Hepatic stellate cell (primary cell): ENCODE measurements at places on chromosomes 12 and 14.

DNA sequence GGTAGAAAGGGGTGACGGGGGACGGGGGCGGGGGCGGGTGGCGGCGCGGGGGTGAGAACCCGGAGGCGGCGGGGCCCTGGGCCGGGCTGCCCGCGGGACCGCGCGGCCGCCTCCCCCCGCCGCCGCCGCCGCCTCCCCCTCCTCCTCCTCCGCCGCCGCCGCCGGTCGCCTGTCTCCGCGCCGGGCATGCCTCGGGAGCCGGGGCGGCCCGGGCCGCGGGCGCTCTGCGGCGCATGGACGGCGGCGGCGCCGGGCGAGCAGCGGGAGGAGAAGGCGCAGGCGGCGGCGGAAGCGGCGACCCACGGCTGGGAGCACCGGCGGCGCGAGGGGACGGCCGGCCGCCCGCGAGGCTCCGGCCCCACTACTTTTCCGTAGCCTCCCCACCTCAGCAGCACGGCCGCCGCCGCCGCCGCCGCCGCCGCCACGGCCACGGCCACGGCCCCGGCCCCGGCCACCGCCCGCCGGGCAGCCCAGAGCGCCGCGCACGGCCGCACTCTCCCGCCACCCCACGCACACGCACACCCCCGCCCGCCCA is at the start of gene NPAS3:
Gene NPAS3 (plus strand): TSS at position 161 of the 535 bp plus-strand sequence.
- DNase-seq = no peak

GRCh38 chr14:48876806-48877340 is 709.3 kb downstream of the RPS29 start:
- DNase-seq = no peak

DNA sequence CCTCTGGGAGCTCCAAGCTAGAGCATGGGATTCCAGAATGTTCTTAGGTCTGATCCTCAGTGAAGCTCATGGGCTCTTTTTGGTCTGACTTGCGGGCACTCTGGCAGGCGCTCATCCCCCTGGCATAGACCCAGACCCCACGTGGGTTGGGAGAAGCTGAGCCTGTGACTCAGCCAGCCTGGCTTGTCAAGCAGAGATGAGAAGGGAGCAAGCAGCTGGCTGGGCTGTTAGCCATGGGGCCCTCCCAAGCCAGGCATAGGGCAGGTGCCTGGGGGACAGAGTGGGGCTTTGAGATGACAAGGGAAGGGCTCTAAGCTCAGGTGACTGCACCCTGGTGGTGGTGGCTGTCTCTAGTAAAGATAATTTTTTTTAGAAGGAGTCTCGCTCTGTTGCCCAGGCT is 80.3 kb upstream of the NOS1 start:
- no peak for DNase-seq

DNA sequence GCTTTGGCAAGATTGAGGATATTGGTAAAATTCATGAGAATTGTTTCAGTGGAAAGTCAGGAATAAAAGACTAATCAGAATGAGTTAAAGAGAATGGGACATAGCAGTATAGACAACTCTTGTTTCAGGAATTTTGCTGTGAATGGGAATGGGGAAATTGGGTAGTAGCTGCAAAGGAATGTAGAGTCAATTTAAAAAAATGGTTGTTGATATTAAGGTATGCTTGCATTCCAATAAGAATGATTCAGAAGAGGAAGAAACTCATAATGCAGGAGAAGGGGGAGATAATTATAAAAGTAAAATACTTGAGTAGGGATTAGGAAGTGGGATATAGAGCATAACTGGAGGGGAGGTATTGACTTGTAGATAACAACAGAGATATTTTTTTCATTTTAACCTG is 40.7 kb downstream of the MNAT1 start:
- peak; percentile 36 for DNase-seq

DNA sequence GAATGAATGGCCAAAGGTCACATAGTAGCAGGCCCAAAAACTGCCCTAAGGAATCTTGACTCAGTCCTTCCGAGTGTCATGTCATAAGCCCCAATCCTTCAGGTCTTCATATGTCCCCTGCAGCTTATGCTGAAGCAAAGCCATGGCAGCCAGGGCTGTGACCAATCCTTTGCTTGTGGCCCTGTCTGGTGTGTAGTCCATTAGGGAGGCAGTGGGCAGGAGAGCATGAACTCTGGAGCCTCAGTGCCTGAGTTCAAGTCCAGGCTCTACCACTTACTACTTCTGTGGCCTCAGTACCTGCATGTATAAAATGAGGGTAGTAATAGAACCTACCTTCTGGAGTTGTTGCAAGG is 20.3 kb downstream of the PLEKHG3 start:
- DNase-seq = no peak

DNA sequence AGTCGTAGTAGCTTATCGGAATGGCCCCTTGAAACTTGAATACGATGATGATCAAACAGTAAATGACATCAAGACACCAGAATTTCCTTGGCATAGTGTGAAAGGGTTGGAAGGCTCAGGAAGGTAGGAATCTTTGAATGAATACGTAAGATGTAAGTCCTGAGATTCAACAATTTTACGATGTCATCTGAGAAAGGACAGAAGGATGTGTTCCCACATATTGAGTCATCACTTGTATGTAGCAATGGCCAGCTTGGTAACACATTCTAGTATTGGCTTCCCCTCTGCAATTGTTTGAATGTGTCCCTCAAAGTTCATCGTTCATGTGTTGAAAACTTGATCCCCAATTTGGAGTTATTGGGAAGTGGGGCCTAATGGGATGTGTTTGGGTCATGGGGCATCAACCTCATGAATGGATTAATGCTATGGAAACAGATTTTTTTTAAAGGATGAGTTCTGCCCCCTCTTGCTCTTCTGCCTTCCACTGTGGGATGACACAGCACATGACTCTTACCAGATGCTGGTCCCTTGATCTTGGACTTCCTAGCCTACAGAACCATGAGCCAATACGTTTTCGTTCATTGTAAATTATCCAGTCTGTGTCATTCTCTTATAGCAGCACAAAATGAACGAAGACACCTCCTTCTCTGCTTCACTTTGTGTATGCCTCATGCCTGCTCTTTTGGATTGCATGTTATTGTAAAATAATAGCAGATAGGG is 284.6 kb downstream of the BCAT1 start:
- no peak for DNase-seq

GRCh38 chr14:71497645-71498086 is 434.6 kb upstream of the RGS6 start:
- DNase-seq = no peak

DNA sequence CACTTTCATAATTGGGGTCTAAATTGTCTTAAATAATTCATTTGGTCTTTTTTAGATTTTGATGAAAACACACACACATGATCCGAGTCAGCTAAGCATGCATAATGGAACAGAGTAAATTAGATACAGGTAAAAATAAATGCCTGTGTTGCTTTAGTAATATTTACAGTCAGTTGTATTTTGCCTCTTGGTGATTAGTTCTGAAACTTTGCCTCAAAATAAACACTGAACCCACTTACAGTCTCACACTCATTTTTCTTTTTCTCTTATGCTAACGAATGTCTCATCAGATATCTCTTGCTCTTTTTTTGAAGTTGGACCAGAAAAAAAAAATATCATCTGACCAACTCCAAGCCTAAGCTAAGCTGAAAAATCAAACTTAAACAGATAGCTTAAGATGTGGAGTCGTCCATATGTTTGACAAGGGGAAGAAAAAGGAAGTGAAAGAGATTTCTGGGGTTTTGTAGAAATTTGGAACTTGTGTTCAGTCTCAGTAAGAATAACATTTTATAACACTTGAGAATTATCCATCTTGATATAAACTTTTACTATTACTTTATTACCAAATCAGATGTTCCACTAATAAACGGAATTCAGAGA is 592.5 kb downstream of the RPL10L start:
- no peak for DNase-seq

DNA sequence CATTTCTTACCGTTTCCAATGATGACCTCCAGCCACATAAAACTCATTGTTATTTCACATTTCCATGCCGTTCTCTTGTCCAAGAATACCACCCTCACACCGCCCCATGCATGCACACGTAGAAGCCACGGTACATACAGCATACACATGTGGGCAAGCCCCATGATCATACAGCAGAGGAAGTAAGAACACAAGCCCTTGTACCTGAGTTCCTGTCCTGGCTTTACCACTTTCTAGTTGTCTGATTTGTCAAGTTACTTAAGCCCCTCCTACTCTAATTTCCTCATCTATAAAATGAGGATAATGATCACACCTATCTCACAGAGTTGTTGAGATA is 59.9 kb downstream of the DUSP16 start:
- DNase-seq = no peak

GRCh38 chr12:23862701-23863100 is 86.8 kb downstream of the SOX5 start:
- no peak for DNase-seq

DNA sequence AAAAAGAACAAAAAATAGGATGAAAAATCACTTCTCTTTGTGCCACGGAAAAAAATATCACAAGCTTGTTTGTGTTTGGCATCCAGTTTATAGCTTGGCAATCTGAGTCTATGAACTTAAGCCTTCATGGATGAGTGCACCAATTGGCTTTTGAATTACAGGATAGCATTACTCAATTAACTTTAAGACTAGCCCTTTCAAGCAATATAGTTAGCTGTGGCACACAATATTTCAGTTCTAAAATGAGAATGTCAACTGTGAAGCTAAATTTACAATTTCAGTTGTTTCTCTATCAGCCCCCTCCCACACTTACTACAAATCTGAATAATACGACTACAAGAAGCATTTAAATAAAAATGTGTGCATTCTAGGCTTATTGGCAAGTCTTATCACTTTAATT is 8.3 kb downstream of the RERG start:
- DNase-seq = no peak

- DNase-seq = no peak
These were observed 501.1 kb downstream of the NAV3 start for GRCh38 chr12:78331753-78332152.

DNA sequence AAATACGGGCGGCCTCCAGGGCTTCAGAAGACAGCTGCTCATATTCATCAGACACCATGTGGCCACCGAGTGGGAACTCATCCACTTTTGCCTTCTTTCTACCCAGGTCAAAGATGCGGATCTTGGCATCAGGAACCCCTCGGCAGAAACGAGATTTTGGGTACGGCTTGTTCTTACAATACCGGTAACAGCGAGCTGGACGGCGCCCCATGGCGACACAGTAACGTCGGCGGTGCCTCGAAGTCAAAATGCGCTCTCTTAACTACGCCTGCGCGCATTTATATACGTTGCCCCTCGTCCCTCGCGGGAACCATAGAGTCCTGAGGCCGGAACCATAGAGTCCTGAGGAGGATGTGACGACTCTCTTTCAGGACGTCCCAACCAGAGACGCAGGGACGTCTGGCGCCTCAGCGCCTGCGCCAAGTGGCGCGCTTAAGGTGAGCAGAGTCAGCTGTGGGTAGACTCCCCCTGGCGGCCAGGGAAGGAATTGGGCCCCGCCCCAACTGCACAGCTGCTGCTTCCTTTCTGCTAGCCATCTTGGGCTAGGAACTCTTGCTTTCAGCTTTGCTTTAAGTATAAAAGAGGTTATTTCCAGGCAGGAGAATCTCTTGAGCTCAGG is at the start of gene RPL10L:
Gene RPL10L (minus strand): TSS at position 256 of the 619 bp plus-strand sequence. CDS start 45 bp downstream, at position 211.
- no peak for DNase-seq

DNA sequence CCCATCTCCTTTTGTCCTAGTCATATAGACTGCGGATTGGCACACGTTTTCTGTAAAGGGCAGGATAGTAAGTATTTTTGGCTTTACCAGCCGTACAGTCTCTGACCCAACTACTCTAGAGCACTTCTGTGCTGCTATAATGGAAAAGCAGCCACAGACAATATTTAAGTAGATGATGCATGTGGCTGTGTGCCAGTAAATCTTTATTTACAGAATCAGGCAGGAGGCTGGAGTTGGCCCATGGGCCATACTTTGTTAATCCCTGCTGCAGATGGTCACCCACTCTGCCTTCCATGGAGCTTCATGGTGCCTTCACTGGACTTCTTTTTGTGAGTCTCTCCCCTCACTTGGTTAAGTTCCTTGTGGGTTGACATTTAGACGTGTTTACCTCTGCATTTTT is 584.5 kb upstream of the TBX3 start:
- no peak for DNase-seq

- DNase-seq = no peak
These were observed 95.2 kb downstream of the RASSF9 start for GRCh38 chr12:85741046-85741445.

DNA sequence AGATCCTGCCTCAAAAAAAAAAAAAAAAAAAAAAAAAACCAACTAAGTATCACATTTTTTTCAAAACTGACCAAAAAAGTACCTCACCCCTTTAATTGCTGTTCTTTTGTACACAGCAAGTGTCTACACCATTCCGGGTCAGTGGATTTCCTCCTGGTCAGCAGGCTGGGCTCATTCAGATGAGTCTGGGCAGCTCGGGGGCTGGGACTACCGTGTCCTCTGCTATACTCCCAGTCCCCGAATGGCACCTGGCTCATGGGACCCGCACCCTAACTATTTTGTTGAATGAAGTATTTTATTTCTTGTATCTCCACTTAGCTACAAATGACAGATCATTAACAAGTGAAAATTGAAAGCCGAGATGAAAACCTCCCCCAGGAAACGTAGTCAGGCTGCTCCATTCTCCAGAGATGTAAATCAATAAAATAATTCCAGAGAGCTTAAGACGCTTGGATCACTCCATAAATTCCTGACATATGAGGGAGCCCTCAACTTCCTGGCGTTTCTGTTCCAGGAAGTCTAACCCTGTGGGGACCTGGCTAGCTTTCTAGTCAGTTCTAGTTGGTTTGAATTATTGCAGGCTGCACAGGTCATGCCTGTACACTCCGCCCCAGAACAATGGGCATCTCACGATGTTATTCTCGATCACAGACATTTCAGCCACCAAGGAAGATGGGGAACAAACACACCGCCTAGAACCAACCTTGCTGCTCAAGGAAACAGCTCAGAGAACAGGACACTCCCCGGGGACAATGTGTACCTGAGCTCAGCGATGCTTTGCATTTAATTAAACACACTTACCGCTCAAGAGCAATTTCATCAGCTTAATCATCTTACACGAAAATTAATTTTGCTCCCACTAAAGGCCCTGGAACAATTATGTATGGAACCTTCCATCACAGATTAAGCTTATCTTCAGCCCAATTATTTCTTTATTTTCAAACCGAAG is 76.3 kb downstream of the RIMBP2 start:
- no peak for DNase-seq

DNA sequence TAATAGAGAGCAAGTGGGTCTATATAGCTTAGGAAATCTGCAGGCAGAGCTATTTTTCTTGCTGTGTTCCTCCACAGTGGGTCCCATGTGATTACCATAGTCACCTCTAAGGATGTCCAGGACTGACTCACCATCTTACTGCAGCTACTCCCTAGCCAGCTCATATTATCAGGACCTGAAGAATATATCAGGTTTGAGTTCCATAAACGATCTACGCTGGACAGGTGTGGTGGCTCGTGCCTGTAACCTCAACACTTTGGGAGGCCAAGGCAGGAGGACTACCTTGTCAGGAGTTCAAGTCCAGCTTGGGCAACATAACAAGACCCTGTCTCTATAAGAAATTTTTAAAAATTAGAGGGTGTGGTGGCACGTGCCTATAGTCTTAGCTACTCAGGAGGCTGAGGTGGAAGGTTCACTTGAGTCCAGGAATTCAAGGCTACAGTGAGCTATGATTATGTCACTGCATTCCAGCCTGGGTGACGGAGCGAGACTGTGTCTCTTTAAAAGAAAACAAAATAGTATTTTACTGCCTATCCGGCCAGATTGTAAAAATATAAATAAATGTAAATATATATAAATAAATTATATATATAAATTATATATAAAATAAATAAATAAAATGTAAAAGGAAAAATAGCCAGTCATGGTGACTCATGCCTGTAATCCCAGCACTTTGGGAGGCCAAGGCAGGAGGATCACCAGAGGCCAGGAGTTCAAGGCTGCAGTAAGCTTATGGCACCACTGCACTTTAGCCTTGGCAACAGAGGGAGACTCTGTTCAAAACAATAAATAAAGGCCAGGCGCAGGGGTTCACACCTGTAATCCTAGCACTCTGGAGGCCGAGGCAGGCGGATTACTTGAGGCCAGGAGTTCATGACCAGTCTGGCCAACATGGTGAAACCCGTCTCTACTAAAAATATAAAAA is 6.9 kb upstream of the SPRYD4 start:
- peak; percentile 60 for DNase-seq
